ENCODE measurements at places on chromosomes 6 and 20.

DNA sequence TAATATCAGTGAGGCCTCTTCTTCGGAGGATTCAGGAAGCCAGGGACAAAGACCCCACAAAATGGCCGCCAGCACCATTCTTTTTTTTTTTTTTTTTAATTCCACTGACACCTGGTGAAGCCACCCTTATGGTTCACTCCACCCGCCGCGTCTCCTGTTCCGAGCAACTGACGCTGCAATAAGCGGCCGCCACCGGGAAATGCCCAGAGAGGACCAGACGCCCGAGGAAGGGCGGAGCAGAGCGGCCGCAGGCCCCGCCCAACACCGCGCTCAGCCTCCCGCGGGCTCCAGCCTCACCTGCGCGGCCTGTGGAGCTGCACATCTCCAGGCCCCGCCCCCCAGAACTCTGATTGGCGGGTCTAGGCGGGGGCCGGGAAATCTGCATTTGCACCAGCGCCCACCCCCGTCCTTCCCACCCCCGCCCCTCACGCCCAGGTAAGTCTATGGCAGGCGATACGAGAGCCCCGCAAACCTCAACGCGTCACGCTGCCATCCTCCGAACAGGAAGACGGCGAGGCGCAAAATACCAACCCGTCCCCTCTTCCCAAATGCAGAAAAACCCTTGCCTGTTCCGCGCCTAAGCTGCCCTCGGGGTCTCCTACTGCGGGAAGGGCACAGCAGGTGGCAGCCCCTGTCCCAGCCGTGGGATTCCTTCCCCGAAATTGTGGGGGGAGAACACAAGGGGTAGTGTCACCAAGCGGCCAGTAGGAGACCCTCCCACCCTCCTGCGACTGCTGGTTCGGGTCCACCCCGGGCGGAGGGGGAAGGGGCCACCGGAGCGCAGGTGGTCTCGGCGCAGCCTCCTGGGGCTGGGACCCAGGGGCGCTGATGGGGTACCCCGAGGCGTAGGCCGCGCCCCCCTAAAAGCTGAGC is 960 bp downstream of the ATP9A start:
- peak; percentile 44 for DNase-seq

DNA sequence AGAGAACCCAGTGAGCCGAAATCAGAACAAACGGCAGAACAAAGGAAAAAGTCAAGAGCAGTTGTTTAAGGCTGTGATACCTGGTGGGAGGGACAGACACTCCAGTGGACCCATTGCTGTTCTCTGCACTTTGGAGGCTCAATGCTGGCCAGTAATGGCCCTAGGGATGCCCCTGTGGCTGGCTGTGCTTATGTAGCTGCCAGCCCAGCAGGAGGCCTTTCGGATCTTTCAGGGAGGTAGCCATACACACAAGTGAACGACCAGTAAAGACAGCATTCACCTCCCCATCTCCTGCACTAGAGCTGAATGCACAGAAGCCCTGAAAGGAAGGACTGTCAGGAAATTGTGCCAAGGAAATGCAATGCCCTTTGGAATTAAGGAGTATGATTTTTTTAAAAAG is 34.3 kb downstream of the GPLD1 start:
- DNase-seq = no peak

- peak; percentile 67 for DNase-seq
Observed at GRCh38 chr20:11158146-11158545, 484.3 kb upstream of the JAG1 start.

- no peak for DNase-seq
Observed at GRCh38 chr20:18628330-18628920, 40.6 kb downstream of the DTD1 start.

GRCh38 chr6:128371136-128371535 is 149.3 kb downstream of the PTPRK start:
- no peak for DNase-seq

- no peak for DNase-seq
Observed at GRCh38 chr20:1368448-1369199, 24.2 kb downstream of the FKBP1A start.

DNA sequence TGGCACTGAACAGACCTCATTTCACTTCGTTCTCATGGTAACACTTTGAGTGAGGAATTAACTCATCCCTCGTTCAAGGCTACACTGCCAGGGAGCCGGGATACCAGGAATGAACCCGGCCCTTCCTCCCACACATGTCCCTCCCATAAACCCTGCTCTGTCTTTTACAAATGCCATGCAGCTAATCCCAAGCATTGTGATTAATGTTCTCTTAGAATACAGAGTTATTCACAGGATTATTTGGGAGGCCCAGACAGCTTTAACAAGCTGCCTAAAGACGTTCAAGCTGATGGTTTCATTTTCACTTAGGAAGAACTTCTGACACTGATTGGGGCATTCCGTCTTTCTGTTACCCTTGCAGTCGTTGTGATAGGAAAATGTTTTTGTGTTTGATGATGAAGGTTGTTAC is 42.5 kb upstream of the CD83 start:
- DNase-seq = peak; percentile 72

- no peak for DNase-seq
Observed at GRCh38 chr6:43024436-43024835, 3.0 kb downstream of the RRP36 start.

GRCh38 chr6:31158863-31159855 is 770 bp downstream of the TCF19 start:
- DNase-seq = no peak

DNA sequence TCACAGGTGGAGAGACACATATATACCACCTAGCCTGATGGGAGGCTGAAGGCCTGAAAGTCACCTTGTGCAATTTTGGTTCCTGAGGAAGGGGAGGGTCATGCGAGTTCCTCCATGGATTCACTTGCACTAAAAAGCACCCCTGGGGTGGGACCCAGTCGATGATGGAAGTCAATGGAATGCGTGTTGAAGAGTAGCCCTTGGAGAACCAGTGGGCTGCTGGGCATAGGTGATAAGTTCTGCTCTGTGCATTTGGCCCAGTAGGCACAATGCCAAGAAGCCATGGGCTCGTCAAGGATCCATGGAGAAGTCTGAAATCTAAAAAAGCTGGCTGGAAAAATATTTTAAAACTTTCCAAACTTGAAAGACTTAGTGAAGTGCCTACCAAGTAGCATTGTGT is 18.9 kb upstream of the SCRT2 start:
- no peak for DNase-seq

DNA sequence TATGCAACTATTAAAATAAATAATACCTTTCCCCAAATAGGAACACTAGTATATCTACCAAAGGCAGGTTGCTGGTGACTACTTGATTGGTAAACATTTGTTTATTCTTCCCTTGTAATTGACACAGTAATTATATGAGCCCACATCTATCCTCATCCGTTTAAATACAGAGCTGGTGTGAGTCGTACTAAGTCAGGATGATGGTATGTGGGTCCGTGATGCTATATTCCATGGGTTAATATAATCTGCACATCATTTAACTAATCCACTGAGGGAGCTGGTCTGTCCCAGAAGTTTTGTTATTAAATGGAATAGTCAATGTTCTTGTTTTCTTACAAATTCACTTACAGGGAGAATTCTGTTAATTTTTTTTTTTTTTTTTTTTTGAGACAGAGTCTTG is 164.0 kb upstream of the AGPAT4 start:
- no peak for DNase-seq

GRCh38 chr20:2814587-2815051 is at the start of gene C20orf141:
Gene C20orf141, plus strand, starts transcription at chr20:2814987. Its CDS starts 198 bp downstream, at chr20:2815185.
- DNase-seq = no peak

All from lung microvascular endothelial cell (primary cell).